ENCODE measurements at places on chromosomes 4 and X.

- no peak for DNase-seq
Measured at GRCh38 chr4:183012879-183013729, 86.0 kb upstream of the WWC2 start.

DNA sequence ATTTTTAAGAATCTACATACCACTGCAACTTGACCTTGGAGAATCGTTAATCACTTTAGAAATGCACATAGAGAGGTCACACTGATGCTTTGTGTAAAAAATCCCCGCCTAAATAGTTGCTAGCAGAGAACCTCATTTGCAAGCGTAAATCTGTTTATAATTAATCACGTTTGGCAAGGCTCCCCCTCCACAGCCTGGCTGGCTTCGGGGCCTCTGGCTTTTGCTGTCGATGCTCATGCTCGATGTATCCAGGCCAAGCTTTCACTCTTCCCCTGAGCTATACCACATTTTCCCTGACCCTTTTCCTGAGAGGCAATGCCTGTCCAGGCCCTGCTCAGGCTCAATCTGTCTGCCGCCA lies 23.4 kb downstream of the CYTL1 start:
- DNase-seq = no peak

DNA sequence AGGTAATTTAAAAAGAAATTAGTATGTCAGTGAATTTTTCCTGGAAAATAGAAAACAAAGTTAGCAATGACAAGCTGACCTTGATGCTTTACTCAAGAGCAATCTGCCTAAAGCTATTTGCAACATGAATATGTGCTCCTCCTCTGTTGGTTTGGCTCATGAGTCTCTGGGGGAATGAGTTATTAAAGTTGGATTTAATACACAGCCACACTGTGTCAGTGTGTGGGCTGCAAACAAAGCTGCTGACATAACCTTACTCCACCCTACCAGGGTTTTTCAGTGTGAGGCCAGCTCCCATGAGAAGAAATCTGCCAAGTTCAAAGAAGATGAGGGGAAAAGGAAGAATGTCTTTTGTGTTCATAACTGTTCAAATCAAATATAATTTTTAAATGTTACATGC lies 280.5 kb downstream of the TLL1 start:
- no peak for DNase-seq

- no peak for DNase-seq
Measured at GRCh38 chr4:23762551-23762950, 127.3 kb downstream of the PPARGC1A start.

DNA sequence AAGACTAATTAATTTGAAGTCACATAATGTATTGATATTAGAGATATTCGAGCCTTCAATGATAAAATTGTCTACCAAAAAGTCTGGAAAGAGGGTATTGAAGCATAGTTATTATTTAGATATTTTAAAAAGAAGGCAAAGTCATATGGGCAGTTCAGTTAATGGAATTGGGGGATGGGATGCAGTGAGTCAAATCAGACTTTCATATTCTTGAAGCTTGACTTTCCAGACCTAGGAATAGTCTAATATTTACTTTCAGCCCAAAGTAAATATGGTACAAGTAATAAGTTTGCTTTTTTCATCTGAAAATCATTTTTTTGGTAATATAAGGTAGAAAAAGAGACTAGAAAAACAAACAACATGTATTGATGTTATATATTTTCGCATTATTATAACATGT lies 2017.8 kb downstream of the C4orf33 start:
- no peak for DNase-seq

DNA sequence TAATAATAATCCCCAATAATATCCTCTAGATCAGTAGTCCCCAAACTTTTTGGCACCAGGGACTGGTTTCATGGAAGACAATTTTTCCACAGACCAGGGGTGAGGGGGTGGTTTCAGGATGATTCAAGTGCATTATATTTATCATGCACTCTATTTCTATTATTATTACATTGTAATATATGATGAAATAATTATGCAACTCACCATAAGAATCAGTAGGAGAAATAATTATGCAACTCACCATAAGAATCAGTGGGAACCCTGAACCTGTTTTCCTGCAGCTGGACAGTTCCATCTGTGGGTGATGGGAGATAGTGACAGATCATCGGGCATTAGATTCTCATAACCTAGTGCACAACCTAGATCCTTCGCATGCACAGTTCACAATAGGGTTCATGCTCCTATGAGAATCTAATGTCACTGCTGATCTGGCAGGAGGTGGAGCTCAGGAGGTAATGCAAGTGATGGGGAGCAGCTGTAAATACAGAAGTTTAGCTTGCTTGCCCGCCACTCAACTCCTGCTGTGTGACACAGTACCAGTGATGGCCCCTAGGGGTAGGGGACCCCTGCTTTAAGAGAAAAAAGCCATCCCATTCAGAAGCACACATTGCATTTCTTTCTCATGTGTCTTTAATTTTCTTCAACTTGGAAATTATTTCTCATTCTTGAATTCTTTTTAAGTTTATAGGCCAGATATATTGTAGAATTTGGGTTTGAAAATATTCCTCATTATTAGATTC lies 16.0 kb upstream of the SH3RF1 start:
- no peak for DNase-seq

- peak; percentile 79 for DNase-seq
Measured at GRCh38 chr4:159227984-159228383, 125.1 kb downstream of the RAPGEF2 start.

- no peak for DNase-seq
Measured at GRCh38 chr4:116849620-116850019, 235.8 kb downstream of the TRAM1L1 start.

GRCh38 chrX:30822068-30822681 lies 66.9 kb downstream of the TAB3 start:
- DNase-seq = no peak

GRCh38 chrX:131985526-131986049 lies 37.5 kb upstream of the STK26 start:
- DNase-seq = no peak

DNA sequence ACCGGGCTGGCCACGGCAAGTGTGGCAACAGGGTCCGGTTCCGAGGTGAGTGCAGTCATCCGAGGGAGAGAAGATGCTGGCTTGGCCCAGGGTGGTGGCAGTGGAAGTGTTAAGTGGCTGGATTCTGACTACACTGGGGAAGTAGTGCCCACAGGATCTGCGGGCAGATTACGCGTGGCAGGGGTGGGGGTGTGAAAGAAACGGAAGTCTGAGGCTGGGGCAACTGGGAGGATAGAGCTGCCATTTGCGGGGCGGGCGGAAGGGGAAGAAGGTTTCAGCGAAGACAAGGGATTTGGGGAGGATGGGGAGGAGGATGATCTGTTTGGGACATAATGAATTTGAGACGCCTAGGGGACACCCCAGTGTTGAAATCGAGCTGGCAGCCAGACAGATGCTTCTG lies 5.3 kb downstream of the RS1 start:
- DNase-seq = no peak

- DNase-seq = no peak
Measured at GRCh38 chr4:82043081-82043808, 330.5 kb downstream of the HNRNPD start.

DNA sequence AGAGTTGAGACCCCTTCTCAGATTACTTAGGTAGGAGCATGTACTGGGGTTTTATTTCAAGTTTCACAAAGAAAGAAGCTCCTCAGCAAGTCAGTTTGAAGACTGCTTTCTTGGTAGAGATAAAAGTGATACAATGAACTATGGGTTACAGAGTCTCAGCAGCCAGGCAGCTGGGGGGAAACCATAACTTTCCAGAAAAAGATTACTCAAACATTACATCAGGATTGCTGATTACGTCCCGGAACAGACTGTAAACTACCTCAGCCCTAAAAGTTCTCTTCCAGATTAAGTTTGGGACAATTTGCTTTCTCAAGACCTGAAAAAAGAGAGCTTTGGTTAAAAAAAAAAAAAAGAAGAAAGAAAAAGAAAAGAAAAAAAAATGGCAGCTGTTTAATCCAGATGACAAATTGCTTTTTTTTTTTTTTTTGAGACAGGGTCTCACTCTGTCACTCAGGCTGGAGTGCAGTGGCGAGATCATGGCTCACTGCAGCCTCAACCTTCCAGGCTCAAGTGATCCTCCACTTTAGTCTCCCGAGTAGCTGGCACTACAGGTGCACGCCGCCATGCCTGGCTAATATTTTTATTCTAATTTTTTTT lies 16.6 kb downstream of the SAT1 start:
- DNase-seq = no peak

- no peak for DNase-seq
Measured at GRCh38 chr4:168551211-168551610, 54.4 kb downstream of the PALLD start.

Data from psoas muscle (tissue), 8 donors.